ENCODE measurements at places on chromosomes 5 and 9.

DNA sequence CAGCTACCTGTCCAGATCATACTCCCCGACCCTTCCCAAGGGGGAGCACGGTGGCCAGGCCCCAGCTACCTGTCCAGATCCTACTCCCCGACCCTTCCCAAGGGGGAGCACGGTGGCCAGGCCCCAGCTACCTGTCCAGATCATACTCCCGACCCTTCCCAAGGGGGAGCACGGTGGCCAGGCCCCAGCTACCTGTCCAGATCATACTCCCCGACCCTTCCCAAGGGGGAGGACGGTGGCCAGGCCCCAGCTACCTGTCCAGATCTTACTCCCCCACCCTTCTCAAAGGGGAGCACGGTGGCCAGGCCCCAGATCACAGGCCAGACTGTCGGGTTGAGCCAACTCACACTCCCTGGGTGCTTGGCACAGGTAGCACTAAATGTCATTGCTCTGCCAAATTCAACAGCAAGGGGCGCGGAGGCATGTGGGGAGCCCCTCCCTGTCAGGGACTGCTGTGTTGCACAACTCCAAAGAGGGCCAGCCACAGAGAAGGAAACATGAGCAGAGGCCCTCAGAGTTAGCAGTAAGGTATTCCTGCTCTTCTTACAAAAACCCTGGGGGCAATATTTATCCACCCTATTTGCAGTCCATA lies 136.9 kb downstream of the OLFM1 start:
- no peak for DNase-seq

GRCh38 chr9:99721898-99722297 lies 99.8 kb upstream of the NR4A3 start:
- no peak for DNase-seq

- DNase-seq, result no peak
These were observed 555.5 kb downstream of the CDH9 start for GRCh38 chr5:26482810-26483375.

- no peak for DNase-seq
These were observed 29.5 kb downstream of the MTAP start for GRCh38 chr9:21831841-21832509.

DNA sequence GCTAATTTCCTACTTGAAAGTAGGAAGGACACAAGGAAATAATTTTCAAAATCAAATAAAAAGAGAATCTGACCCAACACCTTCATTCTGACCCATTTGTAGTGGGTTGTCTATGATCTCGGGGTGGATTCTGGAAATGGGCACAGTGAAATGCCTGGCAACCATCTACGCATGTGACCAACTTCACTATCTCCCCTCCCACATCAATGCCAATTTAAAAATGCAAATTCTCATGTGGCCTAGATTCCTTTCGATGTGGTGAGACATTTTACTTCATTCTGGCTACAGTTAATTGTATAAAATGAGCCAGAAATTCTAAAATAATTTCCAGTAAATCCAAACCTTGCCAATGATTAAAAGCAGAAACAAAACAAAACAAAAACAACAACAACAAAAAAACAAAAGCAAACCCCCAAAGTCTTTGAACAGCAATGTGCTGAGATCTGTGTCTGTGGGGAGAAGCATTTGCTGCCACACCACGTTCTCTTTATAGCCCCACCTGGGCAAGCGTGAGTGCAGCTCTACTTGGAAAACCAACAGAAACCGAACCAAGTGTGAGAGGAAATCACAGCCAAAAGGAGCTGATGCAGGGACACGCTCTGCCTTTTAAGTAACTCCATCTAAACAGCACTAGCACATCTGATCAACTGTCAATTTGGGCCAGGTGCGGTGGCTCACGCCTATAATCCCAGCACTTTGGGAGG lies 59.0 kb downstream of the USP20 start:
- DNase-seq, result peak; percentile 71
